ENCODE measurements at places on chromosomes 4 and X.

DNA sequence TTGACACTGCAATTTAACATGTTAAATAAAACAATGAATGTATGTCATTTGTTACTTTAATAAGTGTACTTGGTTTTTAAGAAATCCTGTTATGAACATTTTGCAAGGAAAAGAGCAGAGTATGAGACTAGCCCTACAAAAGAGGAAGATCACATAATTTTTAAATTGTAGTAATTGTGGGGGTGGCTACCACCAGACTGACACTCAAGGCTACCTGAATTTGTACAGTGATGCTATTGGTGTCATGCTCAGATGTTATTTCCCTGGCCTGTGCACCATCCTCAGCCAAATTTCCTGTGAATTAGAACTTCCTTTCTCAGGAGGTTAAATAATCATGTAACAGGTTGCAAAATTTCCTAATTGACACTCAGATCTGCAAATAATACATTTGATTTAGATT lies 157.5 kb downstream of the BANK1 start:
- DNase-seq: no peak

DNA sequence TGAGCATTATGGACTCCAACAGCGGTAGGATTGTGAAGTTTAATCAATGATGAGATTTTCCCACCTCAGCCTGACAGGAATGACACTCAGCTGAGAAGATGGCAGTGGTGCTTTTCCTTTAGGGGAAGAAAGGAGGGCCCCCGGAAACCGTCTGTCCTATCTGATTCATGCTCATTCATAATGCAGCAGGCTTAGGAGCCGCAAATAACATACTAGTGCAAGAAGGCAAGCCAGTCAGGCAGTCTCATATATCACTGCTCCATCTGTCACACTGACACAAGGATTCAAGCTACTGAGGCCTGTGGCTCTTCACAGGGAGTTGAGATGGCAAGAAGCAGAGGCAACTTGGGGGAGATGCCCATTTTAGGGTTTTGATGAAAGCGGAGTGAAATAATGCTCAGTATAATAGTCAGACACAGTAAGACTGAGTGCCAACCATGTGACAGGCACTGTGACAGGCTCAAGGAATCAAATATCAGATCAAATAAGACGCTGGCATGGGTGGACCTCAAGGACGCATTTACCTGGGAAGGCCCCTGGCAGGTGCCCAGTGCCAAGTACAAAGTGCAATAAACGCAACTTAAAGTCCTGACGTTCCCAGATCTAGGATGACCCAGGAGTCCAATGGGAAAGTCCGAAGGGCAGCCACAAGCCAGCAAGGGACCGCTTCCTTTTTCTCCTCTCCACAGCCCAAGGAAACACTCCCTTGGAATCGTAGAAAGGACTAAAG lies 63.4 kb downstream of the FHDC1 start:
- DNase-seq: no peak

DNA sequence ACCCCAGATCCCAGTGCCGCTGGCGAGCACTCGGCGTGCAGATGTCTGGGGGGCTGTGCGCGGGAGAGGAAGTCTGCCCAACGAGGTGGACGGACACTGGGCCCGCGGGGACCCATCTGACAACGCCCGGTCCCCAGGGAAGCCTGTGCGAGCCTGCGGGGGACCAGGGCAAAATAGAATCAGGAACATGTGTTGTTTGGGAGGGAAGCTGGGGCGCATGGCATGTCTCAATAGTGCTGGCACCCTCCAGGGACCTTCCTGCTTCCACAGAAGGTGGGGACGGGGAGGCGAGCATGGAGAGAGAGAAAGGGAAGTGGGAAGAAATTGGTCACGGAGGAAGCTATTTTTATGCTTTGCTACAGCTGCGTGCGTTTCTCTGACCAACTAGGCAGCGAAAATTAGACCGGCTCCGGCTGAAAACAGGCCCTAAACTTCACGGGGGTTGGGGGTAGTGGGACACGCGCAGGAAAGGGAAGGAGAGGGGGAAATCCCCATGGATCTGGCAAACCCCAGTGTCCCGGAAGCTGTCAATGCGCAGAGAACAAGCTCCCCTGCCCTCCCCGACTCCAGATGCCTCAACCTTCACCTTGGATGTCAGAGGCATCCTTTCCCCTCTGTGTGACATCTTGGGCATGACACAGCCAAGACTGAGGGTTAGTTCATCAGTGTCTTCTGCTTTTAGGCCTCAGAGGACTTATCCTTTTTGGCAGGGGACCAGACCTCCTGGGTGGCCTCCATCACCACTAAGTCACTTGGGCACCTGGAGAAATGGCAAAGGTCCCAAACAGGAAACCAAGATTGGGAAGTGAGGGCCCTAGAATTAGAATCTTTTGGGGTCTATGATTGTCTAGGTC lies 169.8 kb upstream of the BCOR start:
- DNase-seq: no peak

DNA sequence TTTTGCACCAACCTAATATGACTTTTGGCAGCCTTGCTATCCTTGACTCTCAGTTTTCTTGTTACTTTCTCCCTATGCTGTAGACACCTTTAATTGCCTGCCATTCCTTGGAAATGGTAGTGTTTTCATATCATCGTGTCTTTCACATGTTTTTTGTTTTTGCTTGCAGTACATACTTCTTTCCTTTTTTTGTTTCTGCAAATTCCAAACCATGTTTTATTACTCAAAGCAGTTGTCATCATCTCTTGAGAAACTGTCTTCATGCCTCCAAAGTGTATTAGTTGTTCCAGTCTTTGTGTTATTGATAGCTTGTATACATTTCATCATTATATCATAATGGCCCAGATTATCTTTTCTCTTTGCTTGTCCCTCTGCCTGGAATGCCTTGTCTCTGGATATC lies 57.1 kb downstream of the PDLIM5 start:
- DNase-seq: no peak

DNA sequence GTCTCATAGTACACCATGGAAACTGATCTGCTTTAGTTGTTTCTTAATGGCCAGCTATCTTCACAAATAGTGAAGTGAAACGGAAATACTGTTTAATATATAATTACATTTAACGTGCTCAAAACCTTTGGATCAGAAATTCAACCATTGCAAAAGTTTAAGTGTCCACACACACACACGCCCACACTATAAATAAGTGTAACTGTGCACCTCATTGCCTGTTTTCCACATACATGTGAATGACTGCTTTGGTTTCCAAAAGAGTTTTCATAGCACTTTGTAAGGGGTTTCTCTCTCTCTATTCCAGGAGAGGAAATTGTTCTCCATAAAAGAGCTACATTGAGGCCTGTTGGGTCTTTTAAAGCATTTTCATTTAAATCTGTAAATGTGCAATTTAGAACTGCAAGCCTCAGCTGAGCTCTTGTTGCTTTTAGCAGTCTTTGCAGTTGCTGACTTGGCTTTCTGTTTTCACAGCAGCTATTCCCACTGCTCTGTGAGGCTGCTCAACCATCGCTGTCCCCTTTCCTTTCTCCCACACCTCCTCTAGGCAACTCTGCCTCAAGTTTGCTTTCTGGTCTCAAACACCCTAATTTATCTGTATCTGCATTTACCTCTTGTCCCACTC lies 94.5 kb downstream of the RAPGEF2 start:
- no peak for DNase-seq

GRCh38 chr4:90537491-90537890 lies 410.3 kb downstream of the CCSER1 start:
- DNase-seq: no peak

DNA sequence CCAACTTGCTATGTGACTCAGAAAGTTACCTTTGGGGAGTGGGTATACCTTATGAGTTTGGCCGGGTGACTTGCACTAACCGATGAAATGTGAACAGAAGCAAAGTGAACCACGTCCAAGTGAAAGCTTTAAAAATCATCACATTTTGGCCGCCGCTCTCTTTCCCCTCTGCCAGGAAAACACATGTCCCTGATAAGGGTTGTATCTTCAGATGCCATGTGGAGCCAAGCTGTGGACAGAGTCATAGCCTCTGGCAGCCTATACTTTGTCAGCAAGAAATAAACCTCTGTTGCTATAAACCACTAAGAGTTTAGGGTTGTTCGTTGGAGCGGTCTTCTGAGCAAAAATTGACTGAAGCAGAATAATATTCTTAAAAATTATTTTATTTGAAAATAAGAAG lies 92.3 kb downstream of the PRDM5 start:
- DNase-seq: no peak

DNA sequence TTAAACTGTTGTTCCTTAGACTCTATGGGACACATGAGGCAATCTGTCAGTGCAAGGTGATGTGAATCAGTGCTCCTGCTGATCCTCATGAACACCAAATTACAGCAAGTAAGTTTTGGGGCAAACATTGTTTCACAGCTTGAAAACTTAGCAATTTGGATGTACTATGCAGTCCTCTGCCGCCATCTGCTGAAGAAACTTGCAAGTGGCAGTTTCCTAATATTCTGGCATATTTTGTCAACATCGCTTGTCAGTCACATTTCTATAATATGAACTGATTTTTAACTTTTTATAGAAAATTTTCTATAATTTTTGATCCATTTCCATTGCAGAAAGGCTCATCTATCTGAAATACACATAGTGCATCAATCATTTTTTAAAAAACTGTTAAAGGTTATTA lies 56.3 kb downstream of the ZAR1 start:
- no peak for DNase-seq

DNA sequence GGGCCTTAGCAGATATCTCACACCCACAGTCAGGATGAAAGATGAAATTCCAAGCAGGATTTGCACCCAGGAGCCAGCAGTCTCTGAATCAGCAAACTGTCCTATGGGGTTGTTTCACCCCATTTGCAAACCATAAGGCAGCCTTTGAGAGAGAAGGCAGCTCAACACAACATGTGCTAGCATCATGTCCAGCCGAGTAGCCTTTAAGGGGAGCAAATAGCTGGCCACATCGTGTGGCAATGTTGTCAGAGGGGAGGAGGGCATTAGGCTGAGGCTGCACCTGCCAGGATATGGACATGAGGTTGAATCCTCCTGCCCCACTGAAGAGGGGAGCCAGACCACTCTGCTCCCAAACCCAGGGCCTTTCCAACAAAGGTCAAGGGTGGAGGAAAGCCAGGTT lies 20.6 kb upstream of the PJA1 start:
- no peak for DNase-seq

GRCh38 chr4:25532591-25532990 lies 123.1 kb upstream of the SLC34A2 start:
- DNase-seq: no peak

GRCh38 chr4:53355930-53356521 lies 9.8 kb downstream of the SCFD2 start:
- no peak for DNase-seq

- DNase-seq: no peak
Measured at GRCh38 chr4:110042545-110043517, 130.1 kb downstream of the EGF start.

GRCh38 chr4:106854569-106855351 lies 181.4 kb downstream of the DKK2 start:
- DNase-seq: no peak

DNA sequence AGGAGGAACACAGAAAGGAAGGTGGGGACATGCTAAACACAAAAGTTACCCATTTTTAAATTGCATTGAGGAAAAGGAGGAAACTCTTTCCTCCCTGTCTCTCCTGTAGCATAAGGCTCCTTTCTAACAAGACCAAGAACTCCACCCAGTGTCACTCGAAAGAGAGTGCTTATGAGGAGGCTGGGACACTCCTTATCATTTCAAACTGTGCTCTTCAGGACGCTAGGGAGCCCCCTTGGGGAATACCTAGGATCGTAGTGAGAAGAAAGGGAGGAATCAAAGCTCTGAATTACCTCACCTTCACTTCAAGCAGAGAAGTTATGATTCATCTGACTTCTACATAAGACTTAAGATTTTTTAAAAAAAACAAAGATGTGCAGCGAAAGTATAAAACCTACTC lies 65.5 kb downstream of the F9 start:
- no peak for DNase-seq

- no peak for DNase-seq
Measured at GRCh38 chr4:16157609-16158503, 68.4 kb downstream of the TAPT1 start.

GRCh38 chr4:139966383-139966782 lies 187.6 kb downstream of the MAML3 start:
- no peak for DNase-seq

DNA sequence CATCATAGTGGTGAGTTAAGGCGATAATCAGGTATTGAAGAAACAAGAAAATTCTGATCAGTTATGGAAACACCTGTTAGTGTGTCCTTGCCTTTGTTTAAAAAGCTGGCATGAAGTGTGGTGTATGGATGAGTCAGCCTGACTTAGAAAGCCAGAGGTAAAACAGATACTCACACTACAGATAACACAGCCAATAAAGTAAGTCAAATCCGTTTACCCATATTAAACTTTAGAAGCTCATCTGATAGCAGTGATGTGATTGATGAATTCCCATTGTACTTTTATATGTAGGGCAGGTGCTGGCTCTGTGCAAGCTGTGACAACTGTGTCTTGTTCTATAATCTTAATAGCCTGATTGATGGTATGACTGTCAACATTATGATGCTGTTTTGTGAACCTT lies 1392.7 kb upstream of the IGFBP7 start:
- no peak for DNase-seq

GRCh38 chr4:148094149-148094548 lies 348.1 kb downstream of the NR3C2 start:
- no peak for DNase-seq

- no peak for DNase-seq
Measured at GRCh38 chr4:183164963-183165362, 65.9 kb downstream of the WWC2 start.

DNA sequence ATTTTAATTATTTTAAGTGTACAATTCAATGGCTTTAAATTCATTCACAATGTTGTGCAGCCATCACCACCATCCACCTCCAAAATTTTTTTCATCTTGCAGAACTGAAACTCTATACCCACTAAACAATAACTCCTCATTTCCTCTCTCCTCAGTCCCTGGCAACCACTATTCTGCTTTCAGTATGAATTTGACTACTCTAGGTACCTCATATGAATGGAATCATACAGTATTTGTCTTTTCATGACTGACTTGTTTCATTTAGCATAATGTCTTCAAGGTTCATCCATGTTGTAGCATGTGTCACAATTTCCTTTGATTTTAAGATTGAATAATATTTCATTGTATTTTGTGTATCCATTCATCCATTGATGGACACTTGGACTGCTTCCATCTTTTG lies 46.9 kb downstream of the KIF4A start:
- DNase-seq: no peak

- DNase-seq: no peak
Measured at GRCh38 chr4:72558655-72559054, 10.4 kb downstream of the ADAMTS3 start.

GRCh38 chr4:37964734-37965457 lies 4.7 kb downstream of the PTTG2 start:
- no peak for DNase-seq

Measured in PC-9 (cell line).